ENCODE measurements at places on chromosomes 1 and 21.

GRCh38 chr1:173193639-173194038, 13.5 kb downstream of the TNFSF4 start:
- DNase-seq, result peak; percentile 60

GRCh38 chr1:208154679-208155642, 89.2 kb downstream of the PLXNA2 start:
- DNase-seq, result no peak

GRCh38 chr21:28447462-28447861, 545.2 kb downstream of the LTN1 start:
- no peak for DNase-seq

- DNase-seq, result no peak
These were observed 14.7 kb upstream of the KIRREL1 start for GRCh38 chr1:157978586-157979403.

- no peak for DNase-seq
These were observed 19.4 kb upstream of the SLAMF6 start for GRCh38 chr1:160542303-160542945.

DNA sequence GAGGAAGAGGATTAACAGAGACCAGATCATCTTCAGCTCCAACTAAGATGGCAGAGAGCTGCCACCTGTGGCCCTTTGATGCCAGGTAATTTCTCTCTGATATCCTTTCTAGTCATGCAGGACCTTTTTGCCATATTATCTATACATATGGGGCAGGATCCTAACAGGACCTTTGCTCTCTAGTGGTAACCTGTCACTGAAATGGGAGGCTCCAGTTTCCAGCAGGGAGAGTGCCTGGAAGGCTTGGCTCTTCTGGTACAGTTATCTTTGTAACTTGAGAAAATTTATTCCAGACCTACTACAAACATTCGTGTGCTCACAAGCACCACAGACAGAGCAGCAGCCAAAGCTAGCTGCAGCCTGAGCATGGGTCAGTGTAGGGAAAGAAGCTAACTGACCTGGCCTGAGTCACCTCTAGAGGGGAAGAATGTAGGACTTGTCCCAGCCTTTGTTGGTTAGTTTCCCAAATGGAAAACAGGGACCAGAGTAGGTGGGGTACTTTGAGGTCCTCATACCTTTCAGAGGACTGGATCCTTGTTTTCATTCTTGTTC, 86.5 kb upstream of the MACF1 start:
- no peak for DNase-seq
